Skeletal muscle tissue (tissue), 5 donors: ENCODE measurements at places on chromosomes 5 and 9. TPM values are rescaled to one million over a fixed set of nuclear protein-coding genes. Genes with fewer than 3 reads are reported as not detected.

FOXD4L3 gene
- not detected for total RNA-seq

HDHD3 gene
- total RNA-seq: 3.7 TPM

CYLC2 gene
- not detected for total RNA-seq

HMMR gene
- 2.6 TPM for total RNA-seq

CD74 gene
- total RNA-seq: 63.2 TPM

PCDHGA9 gene
- 4.7 TPM for total RNA-seq

PPP3R2 gene
- not detected for total RNA-seq

LOX gene
- total RNA-seq: 50.1 TPM

COL23A1 gene
- total RNA-seq: 0.52 TPM

BTNL8 gene
- not detected for total RNA-seq
